HEK293T (cell line): ENCODE measurements at places on chromosomes 2 and 18.

DNA sequence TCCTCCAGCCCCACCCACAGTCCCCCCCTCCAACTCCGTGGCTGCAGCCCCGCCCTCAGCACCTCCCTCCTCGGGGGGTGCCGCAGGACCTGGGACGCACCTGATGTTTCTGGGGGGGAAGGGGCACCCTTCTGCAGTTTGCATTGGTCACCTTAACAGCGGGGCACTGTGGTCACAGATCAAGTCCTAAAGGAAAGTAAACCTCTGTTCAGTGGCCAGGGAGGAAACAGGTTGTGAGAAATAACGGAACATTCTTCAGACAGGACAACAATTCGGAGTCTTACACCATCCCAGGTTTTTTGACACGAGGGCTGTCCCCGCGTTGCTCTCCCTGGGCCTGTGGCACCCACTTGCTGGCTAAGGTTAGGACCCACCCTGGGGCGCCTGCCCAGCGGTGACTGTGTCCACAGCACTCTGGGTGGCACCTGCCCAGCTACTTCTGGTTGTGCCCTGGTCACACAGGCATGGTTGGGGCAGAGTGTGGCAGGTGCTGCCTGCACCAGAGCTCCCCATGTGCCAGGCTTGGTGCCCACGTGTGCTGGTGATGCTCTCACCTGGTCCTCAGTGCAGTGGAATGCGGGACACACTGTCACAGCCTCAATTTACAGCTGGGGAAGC lies 93.5 kb upstream of the OTOS start:
- DNase-seq, result no peak

GRCh38 chr2:151096235-151096634 lies 165.4 kb downstream of the RBM43 start:
- no peak for DNase-seq

DNA sequence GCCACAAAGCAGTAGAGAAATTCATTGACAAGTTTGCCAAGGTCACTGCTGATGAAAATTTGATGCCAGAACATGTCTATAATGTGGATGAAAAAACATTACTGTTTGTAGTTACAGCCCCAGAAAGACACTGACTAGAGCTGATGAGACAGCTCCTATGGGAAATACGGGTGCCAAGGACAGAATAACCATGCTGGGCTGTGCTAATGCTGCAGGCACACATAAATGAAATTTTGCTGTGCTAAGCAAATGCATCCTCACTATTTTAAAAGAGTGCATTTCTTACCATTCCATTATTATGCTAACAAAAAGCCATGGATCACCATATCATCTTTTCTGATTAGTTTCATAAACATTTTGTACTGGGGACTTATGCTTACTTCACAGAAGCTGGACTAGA lies 208.2 kb downstream of the FHOD3 start:
- DNase-seq, result no peak

DNA sequence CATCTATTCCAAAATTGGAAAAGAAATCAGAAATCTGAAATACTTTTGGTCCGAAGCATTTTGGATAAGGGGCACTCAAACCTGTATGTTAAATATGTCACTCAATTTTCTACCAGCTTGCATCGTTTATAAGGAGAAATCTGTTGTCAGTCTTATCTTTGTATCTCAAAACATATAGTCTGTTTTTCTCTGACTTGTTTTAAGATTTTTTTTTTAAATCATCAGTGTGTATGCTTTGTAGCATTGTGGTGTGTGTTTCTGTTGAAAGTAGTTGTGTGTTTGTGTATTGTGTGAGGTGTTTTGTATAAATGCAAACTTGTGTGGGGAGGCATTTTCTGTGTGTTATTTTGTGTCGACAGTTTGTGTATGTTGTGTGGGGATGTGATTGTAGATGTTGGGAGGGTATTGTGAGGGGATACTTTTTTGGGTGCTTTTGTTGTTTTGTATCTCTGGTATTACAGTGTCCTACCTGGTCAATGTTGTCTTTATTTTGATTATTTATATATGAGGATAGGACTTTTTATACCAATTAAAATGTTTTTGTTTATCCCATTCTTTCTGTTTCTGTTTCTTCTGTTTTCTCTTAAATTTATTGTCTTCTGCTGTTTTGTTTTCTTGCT lies 30.9 kb downstream of the SMCHD1 start:
- no peak for DNase-seq

DNA sequence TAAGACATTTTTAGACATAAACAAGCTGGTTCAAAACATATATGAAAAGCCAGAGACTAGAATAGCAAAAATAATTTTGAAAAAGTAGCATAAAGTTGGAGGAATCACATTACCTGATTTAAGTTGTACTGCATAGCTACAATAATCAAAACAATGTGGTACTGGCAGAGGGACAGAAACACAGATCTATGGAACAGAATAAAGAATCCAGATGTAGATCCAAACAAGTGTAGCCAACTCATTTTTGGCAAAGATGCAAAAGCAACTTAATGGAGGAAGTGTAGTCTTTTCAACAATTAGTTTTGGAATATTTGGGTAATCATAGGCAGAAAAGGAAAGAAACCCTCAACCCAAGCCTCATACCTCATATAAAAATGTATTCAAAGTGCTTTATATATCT lies 278.7 kb upstream of the ZNF521 start:
- DNase-seq, result no peak
